ENCODE measurements at places on chromosomes 7 and 10.

DNA sequence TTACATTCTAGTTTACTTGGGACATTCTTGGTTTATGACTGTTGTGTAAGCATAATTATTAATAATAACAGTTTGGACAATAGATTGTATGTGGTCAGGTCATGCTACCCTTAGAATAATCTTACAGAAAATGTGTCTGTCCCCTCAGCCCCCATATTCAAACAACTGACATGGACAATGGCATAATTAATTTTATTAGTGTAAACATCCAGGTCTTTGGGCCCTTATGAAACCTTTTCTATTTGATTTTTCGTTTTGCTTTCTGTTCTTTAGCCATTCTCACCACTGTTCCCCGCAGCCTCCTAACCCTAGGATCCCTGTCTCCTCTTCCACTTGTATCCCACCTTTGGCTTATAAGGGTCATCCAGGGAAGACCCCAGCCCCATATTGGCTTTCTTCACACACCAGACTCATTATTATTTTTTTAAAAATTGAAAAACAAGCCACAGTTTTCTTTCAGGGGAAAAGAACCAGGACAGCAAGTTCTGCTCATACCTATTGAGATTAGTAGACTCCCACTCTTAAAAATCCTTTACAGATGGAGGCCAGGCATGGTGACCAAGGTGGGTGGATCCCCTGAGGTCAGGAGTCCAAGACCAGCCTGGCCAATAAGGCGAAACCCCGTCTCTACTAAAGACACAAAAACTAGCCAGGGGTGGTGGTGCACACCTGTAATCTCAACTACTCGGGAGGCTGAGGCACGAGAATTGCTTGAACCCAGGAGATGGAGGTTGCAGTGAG lies 11.5 kb downstream of the VIM start:
- DNase-seq: no peak

- DNase-seq: no peak
Observed at GRCh38 chr10:128274938-128275337, 148.7 kb upstream of the MKI67 start.

DNA sequence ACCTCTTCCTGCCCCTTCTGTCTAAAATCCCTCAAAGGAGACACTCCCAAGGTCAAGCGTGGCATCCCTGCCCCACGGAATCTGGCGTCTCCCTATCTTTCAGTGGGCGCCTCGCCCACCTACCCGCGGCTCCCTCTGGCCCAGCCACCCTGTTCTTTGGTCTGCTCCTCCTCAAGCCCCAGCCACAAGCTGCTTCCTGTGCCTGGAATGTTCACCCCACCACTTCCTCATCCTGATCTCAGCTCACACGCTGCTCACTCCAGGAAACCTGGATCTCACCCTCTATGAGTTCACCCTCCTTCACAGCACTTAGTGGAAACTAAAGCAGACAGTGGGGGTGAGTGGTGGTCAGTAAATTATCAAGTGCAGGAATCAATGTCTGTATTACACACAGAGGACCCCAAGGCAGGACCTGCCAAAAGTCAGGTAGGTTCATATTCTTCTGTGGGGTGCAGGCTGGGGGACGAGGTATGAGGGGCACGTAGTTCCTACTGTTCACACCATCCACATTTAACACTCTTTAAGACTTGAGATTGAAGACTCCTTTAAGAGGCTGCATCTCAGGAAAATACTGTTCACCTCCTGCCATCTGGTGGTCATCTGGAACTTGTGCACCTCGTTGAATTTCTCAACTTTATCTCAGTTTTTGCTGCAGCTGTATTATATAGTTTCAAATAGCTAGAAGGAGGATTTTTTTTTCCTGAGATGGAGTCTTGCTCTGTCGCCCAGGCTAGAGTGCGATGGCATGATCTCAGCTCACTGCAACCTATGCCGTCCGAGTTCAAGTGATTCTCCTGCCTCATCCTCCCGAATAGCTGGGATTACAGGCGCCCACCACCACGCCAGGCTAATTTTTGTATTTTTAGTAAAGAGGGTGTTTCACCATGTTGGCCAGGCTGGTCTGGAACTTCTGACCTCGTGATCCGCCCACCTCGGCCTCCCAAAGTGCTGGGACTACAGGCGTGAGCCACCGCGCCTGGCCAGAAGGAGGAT lies 166.6 kb downstream of the ARHGAP21 start:
- peak; percentile 23 for DNase-seq

GRCh38 chr10:51852297-51852696 lies 152.9 kb upstream of the CSTF2T start:
- DNase-seq: no peak

- DNase-seq: peak; percentile 92
Observed at GRCh38 chr10:43105102-43105955, 28.5 kb downstream of the RET start.

- no peak for DNase-seq
Observed at GRCh38 chr10:59888781-59889435, 17.4 kb downstream of the CCDC6 start.

GRCh38 chr7:40516376-40516775 lies 381.6 kb downstream of the SUGCT start:
- DNase-seq: no peak

- peak; percentile 3 for DNase-seq
Observed at GRCh38 chr7:125773113-125773785, 843.6 kb upstream of the POT1 start.

DNA sequence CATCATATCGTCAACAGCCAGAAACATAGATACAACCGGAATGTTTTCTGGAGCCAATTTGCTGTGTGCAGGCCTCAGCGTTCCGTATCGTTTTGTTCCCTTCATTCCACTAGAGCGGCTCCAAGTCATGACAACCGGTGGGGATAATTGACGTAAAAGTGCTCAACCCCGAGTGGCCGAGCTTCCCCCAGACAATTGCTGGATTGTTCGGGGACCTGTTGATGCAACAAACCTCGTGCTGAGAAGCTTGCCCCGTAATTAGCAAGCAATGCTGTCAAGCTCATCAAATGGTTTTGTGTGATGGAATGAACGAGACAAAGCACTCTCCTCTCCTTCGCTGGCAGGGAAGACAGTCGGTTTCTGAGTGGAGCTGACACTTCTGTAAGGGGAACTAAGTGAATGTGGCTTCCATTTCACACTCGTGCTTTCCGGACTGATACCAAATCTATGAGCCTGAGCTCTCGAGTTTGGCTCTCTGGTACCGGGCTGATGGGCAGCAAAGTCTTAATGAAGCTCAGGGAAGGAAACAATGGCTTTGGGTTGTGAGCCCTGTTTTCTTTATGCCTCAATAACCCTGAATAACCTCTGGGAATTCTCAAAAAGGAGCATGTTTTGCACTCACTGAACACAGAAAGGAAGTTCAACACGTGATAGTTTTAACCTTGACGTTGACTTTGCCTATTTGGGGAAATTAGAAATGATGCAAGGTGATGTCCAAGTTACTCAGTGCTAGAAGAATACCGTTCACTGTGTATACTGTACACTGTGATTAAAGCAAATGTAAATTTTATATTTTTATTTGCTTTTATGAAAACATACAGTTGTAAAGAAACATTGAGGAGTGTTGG lies 220.5 kb downstream of the BAMBI start:
- DNase-seq: peak; percentile 51

GRCh38 chr7:135552148-135552547 lies 5.6 kb upstream of the NUP205 start:
- no peak for DNase-seq

DNA sequence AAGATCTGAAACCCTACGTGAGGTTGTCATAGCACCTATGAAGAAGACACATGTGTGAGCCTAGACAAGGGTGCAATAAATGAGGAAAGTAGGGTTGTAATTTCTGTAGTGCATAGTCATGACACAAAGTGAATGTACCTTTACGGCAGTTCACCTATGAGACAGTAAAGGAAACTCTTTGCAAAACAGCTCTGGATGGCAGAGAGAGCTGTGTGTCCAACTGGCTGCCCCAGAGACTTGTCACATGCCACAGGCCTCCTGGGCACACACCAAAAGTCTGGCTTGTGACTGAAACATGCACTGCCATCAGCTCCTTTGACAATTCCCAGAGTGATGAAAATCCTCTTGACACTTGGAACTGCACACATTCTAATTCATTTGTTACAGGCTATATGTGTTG lies 90.7 kb upstream of the NAMPT start:
- DNase-seq: no peak
